ENCODE measurements at places on chromosomes 2 and 18.

- no peak for DNase-seq
Observed at GRCh38 chr2:85564144-85564563, 2.9 kb upstream of the GGCX start.

DNA sequence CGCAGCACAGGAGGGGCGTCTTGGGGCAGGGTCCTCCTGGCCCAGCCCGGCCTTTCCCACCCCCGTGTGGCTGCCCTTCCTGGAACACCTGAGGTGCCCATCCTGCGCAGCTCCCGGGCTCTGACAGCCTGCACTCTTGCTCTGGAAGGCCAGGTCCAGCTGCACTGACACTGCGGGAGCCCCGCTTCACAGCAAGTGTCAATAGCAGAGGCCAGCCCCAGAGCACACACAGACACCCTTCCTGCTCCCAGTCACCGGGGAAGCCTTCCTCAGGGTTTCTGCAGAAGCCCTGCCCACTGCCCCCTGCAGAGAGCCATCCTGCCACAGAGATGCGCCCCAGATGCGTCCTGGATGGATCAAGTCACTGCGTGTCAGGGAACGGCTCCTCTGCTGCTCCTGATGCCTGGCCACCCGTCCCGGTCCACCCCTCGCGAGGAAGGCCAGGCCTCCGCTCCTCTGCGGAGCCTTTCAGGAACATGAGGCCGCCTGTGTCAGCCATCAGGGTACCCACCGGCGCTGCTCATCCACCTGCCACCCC lies 519.2 kb upstream of the MYT1L start:
- DNase-seq: no peak

- DNase-seq: no peak
Observed at GRCh38 chr2:109613081-109613921, 465 bp downstream of the SEPTIN10 start.

- DNase-seq: no peak
Observed at GRCh38 chr2:15745350-15745749, 153.7 kb downstream of the DDX1 start.

GRCh38 chr18:68033466-68033865 lies 516.9 kb upstream of the DSEL start:
- no peak for DNase-seq

GRCh38 chr2:15652801-15653200 lies 61.1 kb downstream of the DDX1 start:
- DNase-seq: no peak

DNA sequence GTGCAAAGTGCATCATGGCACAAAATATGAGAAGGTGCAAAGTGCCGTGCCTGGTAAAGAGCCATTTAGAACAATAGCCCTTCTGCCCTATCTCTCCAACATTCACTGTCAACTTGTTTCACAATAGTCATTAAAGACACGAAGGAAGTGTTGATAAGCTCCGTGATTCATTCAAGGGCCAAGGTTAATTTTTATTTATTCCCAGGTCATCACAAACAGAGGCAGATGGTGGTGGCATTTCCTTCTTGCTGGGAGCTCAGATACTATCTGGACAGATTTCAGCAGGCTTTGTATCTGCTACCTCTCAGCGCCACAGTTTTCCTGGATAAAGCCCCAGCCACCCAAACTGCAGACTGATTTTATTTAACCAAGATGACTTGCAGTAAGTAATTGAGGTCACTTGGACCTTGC lies 309.3 kb downstream of the ZNF521 start:
- no peak for DNase-seq

DNA sequence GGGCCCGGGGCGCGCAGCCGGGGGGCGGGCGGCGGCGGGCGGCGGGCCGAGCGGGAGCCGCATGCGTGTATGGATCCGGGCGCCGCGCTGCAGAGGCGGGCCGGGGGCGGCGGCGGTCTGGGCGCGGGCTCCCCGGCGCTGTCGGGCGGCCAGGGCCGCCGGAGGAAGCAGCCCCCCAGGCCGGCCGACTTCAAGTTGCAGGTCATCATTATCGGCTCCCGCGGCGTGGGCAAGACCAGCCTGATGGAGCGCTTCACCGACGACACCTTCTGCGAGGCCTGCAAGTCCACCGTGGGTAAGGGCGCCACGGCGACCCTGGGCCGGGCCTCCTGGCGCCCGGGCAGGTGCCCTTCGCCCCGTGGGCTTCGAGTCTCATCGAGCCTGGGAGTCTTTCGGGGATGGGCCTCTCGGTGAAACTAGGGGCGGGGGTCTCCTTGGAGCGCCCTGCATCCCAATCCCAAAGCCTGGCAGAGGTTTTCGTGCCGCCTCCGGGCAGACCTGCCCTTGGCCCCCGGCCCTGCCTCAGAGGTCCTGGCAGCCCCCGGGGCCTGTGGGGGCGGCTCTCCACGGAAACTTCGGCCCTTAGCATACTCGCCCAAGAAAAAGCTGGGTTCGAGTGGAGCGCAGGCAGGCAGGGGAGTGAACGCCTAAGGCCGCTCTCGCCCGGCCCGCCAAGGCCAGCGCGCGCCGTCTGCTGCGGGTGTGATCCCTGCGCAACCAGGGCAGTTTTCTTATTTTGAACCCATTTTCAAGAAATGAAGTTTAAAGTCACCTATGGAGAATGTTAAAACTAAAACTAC lies 622 bp downstream of the RAB12 start:
- no peak for DNase-seq

GRCh38 chr2:118913131-118913802 lies 28.7 kb upstream of the MARCO start:
- no peak for DNase-seq

Data from stimulated activated CD4-positive, alpha-beta T cell treated with anti-CD3 and anti-CD28 coated beads, Interleukin-1b, Interleukin-23, amount 100 ng/mL, for 4 hours (primary cell).